ENCODE measurements at places on chromosomes 2 and 18.

DNA sequence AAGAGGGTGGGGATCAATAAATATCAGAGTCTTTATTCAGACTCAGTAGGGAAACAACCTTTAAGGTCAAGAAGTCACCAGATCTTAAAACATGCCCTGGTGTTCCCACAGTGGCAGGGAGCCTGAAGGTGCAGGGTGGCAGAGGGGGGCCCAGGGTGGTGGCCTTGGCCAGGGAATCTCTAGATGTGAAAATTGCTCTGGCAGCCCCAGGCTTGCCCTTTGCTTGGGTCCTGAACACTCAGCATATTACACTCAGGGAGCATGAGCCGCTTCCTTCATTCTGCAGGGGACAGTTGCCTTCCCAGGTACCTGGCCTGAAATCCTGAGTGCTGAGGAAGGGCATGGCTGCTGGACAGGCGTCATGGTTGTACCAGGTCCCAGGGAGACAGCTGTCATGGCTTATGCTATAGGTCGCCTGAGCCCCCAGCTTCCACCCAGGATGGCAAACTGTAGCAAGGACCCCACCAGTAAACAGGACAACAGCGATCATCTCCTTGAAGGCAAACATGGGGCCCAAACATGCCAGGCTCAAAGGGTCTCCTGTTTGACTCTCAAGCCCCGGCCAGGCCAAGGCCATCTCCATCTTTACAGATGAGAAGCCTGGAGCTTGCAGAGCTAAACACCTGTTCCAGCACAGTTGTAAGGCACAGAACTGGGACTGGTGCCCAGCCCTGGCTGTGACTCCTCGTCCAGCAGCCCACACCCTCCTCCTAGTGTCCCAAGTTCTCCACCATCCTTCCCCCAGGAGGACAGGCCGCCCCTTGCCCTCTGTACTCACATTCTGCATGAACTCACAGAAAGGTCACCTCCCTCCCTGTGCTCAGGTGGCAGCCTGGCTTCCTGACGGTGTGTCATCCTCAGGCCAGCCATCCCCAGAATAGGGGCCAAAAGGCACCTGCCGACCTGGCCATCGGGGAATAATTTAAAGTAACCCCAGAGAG lies 14.6 kb downstream of the ABCG8 start:
- no peak for DNase-seq

- DNase-seq: no peak
Observed at GRCh38 chr2:72132981-72133720, 14.5 kb downstream of the CYP26B1 start.

DNA sequence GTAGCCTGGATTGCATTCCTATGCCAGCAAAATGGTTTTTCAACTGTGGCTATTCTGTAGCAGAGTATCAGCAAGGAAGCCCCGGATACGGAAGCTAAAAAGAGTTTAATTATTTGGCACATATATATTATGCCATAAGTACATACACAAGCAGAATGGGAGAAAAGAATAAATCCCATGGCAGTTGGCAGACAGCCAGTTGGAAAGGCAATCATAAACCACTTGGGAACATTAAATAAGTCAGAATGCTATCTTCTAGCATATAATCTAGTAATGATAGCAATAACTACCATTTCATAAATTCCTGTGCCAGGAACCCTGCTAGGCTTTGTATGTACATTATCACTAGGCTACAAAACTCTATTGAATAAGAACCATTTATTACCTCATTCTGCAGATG lies 26.0 kb downstream of the GALNT5 start:
- DNase-seq: no peak

DNA sequence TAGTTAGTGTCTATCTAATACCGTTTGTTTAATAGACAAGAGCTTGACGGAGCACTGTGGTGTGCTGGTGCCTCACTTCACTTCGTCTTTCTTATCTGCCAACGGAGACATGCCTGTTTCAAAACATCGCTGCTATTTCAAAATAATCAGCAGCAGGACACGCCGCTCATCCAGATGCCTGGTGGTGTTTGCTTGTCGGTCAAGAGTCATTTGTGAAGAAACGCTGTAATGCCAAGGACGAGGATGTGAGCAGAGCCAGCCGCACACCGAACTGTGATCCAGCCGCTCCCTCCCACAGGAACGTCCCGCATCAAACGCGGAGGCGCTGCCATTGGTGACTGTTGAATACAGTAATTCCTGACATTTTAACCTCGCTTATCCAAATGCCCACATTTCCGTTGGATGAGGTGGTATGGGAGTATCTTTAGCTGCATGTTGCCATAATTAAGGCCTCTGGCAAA lies 432.4 kb downstream of the FBXO15 start:
- no peak for DNase-seq

DNA sequence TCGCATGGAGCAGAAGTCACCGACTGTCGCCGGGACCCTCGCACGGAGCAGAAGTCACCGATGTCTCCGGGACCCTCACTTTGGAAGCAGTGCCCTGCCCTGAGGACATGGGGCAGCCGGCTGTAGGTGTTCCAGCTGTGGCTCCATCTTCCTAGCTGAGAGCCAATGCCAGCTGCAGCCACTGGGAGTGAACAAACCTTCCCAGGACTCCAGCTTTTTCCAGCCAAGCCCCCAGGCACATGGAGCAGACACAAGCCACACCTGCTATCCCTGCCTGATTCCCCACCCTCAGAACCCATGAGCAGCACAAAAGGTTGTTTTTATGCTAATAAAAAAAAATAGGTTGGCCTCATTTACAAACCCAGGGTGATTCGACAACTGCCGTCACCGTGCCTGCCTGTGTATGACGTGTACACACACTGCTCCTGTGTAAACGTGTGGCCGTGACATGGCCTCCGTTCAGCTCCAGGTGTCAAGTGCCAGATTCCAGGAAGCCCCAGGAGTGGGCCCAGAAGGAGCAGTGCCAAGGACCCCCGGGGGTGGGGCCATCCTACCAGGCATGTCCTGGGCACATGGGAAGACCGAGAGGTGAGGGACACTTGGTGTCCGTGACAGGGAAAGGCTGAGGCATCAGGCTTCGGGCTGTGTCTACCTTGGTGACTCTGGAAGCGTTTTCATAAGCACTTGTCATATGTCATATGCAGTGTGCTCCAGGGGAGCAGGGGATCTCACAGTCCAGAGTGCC lies 91.5 kb downstream of the EIPR1 start:
- no peak for DNase-seq

- DNase-seq: no peak
Observed at GRCh38 chr18:42915299-42915698, 200.2 kb downstream of the RIT2 start.

- no peak for DNase-seq
Observed at GRCh38 chr2:209230560-209230959, 193.3 kb upstream of the MAP2 start.

GRCh38 chr2:203431391-203432185 lies 103.4 kb downstream of the ABI2 start:
- no peak for DNase-seq

GRCh38 chr2:144505245-144505831 lies 14.6 kb downstream of the ZEB2 start:
- no peak for DNase-seq

DNA sequence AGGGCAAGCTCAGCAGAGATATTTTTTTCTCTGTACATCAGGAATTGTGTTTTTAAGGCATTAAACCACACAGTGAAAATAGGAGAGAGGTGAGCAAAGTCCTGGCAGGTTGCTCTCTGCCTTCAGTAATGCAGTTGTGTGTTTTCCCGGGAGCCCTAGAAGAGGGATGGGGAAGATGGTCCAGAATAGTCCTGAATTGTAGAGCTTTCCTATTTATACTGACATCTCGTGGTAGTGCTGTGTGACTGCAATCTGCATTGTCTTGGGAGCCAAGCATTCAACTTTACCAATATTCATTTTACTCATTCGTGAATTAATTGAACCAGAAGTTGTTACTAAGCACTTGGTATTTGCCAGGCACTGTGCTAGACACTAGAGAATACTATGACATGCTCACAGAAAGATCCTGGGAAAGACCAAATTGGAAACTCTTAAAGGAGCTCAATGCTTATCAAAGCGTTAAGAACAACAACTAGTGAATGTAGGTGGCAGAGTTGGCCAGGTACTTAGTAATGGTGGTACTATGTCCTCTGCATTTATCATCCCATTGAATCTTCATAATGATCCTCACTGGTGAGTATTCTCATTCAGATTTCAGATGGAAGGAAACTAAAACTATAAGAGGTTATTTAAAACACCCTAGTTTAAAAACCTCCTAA lies 214.6 kb downstream of the TRIB2 start:
- peak; percentile 5 for DNase-seq
